ENCODE measurements at places on chromosomes 6 and 20.

DNA sequence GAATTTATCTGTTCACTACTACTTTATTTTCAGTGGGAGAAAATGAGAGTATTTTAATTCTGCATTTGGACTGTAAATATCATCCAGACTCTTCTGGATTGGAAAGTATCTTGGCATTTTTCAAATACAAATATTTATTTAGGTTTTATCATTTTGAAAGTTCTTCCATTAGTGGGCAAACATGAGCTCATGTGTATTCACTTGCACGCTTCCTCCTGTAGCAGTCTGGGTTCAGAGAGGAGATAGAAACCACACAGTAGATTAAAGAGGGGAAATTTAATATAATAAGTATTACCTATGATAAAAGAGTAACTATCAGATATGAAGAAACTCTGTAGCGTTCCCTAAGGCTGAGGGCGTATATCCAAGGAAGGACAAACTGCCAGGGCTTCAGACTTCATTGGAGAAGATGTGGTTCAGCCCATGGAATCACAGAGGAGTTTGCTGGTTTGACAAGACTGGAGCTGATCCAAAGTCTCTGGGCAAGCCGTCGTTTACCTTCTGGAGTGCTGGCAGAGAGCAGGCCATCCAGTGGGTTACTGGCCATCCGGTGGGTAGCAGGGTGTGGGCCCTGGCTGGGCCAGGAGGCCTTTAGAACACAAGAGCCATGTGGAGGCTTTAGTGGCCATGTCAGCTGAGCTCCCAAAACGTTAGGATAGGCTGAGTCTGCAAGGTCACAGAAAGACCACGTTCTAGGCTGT, 44.3 kb downstream of the KCNS1 start:
- DNase-seq, result no peak

GRCh38 chr6:100344761-100345160, 120.0 kb downstream of the SIM1 start:
- DNase-seq, result no peak

- DNase-seq, result no peak
Observed at GRCh38 chr6:168374051-168374502, 54.5 kb upstream of the DACT2 start.

GRCh38 chr20:10658051-10658823, 15.6 kb downstream of the JAG1 start:
- no peak for DNase-seq

DNA sequence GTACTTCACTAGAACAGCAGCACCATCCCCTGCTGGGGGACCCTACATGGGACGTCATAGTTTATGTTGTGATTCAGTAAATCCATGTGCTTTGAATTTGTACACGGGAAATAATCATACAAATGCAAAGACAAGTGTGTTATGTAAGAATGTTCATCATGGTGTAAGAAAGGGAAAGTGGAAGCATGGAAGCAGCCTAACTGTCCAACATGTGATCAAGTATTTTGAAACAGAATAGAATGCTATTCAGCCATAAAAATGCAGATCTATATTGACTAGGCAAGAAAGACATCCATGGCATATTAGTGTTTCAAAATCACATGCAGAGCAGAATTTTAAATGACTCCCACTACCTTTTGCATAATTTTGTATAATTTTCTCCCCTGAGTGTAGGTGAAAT, 117.6 kb downstream of the F13A1 start:
- no peak for DNase-seq

DNA sequence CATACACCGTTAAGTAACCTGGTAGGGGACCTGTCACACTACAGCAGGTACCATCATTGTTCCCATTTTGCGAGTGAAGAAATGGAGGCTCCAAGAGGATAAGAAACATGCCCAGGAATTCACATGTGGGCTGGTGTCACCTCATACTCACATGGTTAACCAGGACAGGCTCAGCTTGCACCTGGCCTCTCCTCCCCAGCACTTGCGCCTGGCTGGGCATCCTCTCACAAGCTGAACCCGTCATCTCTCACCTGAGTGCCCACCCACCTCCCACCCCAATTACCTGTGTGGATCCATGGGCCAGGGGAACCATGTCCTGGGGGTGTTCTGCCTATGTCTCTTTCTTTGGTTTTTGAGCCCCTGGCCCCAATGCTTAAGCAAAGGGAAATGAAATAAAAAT, 1.5 kb downstream of the SFTA2 start:
- DNase-seq, result no peak

All from retinal pigment epithelial cell (primary cell).